ENCODE measurements at places on chromosomes 1 and 21.

GRCh38 chr1:113991467-113991997, 12.3 kb downstream of the OLFML3 start:
- DNase-seq: no peak

DNA sequence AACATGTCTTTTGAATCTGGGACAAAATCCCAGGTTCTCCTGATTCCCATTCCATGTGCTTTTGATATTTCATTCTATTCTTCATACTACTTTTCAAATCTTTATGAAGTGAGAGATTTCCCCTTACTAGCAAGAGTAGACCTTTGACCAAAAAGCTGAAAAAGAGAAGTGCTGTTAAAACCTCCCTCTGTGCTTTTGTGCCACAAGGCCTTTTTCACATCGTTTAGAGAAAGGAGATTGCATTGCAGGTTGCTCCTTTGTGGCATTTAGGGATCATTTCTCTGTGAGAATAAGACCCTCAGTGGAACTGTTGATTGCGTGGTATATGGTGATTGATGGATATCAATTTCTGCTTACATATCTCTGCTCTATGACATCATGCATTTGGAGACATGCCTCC, 148.8 kb downstream of the TGFB2 start:
- no peak for DNase-seq

- no peak for DNase-seq
Observed at GRCh38 chr1:6547301-6547700, 7.0 kb downstream of the NOL9 start.

DNA sequence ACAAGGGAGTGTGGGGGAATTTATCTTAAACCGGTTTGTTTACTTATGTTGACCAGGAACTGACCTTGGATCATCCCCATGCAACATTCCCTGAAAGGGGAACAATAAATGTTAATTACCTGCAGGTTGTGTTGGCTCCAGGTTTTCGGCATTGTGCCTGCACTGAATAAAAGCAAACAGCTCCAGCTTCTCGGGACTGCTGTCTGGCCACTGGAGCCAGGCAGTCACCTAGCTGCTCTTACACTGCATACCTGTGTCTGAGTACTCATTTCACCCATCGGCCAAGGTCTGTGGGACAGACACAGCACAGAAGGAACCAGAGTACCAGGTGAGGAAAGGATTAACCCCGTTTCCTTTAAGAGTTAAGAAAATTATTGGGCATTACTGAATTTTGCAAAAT, 32.7 kb upstream of the CTBS start:
- DNase-seq: no peak

DNA sequence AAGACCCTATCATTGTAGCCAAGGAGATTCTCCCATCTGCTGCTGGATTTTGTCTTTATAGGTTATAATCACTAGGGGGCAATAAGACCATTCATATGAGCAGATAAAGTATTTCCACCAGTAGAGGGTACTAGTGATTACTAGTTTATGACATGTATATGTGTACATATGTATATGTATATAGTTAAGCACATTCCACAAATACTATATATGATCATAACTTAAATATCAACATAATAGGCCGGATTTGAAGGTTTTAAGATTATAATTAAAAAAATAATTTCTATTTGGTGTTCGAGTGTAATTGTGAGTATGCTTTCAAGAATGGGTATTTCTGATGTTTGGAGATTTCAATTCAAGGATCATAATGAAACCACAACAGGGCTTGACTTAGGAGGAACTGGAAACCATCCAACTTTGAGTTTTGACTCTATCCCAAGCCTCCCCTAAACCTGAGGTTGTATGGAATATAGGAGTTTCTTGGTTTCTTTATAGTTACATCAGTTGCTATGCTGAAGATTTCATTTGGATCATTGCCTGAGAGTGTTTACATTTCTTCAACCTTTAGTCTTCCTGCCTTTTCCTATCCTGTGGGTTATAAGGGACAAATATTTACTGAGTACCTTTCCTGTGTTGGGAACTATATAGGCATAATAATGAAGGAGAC, 16.9 kb downstream of the TCEANC2 start:
- no peak for DNase-seq

Data from stimulated activated naive CD4-positive, alpha-beta T cell treated with Interleukin-2 at 50 U/mL for 16 hours (primary cell).